Gastroesophageal sphincter (tissue), 4 donors: ENCODE measurements at places on chromosomes 16 and 17. TPM values are rescaled to one million over a fixed set of nuclear protein-coding genes. Genes with fewer than 3 reads are reported as not detected.

The ALOXE3 gene
- not detected for total RNA-seq

The PLEKHH3 gene
- 23.2 TPM for total RNA-seq

The HEATR9 gene
- 0.27 TPM for total RNA-seq

The STX1B gene
- total RNA-seq: 3.3 TPM

The MC1R gene
- 1.0 TPM for total RNA-seq

The KRTAP4-6 gene
- total RNA-seq: not detected

The APOBR gene
- total RNA-seq: 1.2 TPM

The SDR42E2 gene
- not detected for total RNA-seq

The TSPOAP1 gene
- 27.0 TPM for total RNA-seq

The AANAT gene
- total RNA-seq: not detected

- no peak for ATAC-seq
These were observed 3.0 kb downstream of the HEATR9 start for GRCh38 chr17:35865412-35866340.

DNA sequence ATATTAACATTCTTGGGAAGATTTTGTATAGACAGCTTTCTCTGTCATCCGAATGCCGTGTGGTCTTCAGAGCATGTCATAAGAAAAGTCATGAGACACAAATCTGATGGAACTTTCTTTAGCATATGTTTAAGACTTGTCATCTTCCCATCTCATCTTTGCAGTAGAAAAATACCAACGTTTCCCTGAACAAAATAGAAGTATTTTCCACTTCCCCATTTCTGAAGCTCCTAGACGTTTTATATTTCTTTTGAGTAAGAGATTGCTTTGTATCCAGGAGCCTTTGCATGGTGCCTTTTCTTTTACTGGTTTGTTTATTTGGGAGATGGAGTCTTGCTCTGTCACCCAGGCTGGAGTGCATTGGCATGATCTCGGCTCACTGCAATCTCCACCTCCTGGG is 235.1 kb downstream of the PRKCA start:
- ATAC-seq: no peak

DNA sequence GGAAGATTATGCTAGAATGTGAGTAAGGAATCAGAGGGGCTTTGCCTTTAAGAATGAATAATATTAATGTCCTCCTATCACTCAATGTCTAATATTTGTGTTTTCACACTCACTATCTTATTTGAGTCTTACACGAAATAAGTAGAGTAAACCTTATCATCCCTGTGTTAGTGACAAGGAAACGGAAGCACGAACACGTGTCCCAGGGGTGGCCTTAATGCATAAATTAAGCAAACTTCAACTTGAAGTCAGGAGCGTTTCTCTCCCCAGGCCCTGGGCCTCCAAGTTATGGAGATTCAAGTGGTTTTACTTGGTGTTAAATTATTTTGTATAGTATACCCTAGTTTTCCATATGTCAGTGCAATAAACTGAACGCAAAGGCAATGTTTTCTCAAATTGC is 96.0 kb downstream of the WDR59 start:
- ATAC-seq: no peak

DNA sequence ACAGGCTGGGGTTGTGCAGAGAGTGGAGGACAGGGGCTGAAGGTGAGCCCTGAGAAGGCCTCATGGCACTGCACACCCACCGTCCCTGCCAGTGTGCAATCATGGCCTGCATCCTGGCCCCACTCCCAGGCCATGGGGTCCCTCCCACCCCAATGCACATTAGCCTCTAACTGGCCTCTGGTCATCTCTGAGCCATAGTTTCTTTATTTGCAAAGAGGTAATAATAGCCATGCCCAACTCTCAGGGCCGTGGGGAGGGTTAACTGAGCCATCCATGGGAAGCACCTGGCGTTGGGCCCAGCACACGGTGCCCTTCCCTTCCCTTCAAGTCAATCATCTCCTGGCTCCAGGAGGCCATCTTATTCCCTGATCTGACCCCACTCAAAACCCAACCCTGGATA is 10.8 kb upstream of the ITGA3 start:
- no peak for ATAC-seq

DNA sequence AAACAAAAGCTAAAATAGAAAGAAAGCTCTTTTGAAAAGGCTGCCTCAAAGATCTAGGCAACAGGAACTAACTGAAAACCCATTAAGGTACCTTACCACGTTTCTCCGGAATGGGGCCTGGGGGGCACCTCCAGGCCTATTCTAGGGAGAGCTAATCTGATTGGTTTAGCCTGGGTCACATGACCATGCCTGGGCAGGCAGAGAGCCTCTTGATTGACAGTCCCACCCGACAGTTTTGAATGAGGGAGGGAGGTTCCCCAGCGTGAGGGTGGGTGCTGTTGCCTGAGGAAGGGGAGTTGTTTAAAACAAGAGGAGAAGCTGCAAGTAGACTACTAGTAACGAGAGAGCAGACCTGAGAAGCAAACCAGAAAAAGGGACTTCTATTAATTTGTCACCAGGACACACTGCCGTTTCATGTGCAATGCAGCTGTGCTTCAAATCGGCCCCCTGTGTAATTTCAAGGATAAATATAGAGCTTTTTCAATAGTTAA is 143.4 kb upstream of the HS3ST2 start:
- ATAC-seq: no peak

DNA sequence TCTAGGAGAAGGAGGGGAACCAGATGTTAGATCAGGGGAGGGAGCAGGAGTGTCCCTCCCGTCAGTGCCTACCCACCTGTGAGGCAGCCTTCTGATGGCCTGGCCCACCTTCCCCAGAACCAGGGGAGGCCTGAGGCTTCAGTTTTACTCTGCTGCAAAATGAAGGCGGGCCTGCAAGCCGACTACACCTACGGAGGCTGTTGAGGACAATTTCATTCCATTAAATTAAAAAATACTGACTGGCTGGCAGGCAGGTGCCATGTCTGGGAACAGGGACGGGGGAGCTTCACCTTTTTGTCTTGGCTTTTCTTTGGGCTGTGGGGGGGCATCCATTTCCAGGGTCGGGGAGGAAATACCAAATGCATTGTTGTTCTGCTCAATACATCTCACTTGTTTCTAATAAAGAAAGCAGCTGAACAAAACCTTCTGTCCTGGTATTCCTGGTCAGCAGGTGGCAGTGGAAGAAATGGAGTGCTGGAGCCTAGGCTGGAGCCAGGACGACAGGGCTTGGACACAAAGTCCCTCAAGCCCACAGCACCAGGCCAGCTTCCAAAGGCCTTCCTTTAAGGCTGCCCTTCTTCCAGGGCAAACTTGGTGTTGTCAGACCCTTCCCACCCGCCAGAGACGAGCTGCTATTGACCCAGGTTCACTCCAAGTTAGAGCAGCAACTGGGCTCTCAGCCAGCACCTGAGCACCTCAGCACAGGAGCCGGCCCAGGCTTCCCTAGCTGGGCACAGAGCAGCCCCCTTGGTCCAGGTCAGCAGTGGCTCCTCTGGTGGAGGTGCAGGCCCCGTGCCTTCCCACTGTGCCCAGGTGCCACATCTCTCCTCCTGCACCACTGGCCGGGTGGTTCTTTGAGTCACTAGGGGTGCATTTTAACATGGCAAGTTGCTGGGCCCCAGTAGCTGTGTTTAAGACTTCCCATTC is 23.5 kb downstream of the PLCD3 start:
- ATAC-seq: no peak

DNA sequence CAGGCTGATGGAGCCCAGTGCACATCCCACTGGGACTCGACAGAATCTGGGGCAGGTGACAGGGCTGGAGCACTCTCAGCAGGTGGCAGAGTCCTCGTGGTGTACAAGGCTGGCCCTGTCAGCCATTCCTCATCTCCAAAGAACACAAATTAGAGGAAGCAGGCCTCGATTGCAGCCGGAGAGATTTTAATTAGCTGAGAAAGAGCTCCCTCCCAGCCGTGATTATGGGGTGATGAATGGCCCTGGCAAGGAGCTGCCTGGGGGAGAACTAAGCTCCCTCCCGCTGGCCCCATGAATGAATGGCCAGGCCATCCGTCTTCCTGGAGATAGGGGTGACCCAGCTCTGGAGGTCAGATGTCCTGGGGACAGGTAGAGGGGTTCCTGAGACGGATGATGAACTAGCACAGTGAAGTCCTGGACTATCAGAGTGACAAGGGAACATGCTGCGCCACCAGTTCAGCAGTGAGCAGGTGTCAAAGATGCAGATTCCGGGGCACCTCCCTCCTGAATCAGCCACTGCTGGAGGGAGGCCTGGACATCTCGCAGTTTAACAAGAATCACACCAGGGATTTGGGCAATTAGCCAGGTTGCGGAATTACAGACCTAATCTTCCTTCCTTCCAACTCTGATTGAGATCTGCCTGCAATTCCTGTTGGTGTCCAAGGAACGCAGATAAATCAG is 35.5 kb downstream of the PIMREG start:
- no peak for ATAC-seq

GRCh38 chr17:42525221-42525620 is 10.8 kb upstream of the NAGLU start:
- ATAC-seq: no peak

DNA sequence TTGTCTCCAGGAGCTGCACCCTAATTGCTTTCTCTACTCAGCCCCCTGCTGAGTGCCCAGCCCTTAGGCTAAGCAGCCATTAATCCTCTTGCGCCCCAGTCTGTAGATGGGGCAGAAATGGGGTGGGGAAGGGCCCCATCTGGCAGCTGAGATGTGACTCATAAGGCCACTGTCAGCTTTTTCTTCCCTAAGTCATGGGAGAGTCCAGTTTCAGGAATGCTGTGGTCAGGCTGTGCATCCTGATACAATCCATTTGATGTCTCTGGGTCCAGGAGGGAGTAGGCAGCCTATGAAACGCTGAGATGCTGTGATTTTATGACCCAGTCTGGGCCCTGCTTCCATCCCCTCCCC is 12.3 kb downstream of the PLXDC1 start:
- ATAC-seq: no peak

- ATAC-seq: no peak
These were observed 236.3 kb downstream of the KCNJ2 start for GRCh38 chr17:70405492-70406220.

- no peak for ATAC-seq
These were observed 55.0 kb downstream of the MEAK7 start for GRCh38 chr16:84449156-84450140.

GRCh38 chr16:84957792-84958191 is 53.5 kb downstream of the ZDHHC7 start:
- no peak for ATAC-seq

DNA sequence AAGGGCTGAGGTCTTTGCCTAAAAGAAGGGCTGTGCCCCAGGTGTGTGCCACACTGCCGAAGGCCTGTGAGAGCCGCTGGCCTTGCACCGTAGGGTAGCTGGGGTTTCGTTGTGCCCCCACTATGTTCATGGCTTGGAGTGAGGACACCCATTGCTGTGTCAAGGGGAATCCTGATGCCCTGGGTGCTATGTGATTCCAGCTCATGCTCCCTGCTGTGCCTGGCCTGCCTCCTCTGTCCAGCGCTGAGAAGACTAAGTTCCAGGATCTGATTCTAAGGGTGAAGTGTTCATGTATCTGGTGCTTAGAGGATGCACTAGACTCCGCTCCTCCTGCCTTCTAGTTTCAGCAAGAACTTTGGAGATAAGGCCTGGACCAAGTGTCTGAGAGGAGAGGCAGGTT is 47.4 kb downstream of the SREBF1 start:
- no peak for ATAC-seq

- ATAC-seq: no peak
These were observed 6.8 kb upstream of the SULT1A1 start for GRCh38 chr16:28616636-28617035.

DNA sequence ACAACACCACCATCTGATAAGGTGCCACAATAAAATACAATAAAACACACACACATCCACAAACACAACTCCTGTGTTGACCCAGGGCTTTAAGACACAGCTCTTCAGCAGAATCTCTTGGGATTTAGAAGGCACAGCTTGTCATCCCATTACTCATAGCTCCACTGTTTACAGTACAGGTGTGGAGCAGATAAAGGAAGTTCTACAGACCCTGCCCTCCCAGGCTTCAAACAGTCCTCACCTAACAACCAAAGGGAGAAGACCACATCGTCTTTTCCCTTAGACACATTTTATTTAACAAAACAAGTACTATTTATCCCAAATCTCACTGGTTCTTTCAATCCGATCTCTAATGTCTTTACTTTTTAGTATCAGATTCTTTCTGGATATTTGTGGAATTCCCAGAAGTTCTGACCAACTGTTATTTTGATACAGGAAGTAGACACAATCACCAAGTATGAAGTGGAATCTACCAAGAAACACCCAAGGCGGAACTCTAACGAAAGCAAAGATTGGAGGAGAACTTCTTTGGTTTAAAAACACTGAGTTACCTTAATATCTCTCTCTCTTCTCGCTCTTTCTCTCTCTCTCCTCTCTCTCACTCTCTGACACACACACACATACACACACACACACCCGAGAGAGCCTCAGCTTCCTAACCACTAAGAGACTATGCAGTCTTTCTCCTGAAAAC is 46.1 kb downstream of the CYTH1 start:
- ATAC-seq: no peak

DNA sequence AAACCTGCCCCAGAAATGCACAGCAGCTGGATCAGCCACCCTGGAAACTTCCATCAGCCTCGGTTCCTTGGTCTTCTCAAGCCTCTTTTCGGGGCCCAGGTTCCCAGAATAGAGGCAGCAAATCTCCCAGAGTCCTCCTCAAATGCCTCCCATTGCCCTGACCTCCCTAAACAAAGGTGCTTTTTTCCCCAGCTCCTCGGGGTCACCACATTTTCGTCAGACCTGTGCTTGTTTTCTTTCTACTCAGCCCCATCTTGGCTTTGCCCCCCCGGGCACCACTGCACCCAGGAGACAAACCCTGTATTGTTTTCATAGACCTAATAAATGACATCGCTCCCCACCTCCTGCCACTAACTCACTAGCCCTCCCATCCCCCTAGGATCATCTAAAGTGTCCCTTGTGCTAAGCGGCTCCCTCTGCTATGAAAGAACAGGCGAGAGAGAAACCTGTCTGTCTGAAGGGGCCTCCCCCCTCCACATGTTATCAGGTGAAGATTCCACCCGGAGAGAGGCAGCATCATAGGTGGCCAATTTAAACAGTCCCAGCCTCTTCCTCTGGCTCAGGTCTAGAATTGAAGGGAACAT is 451.1 kb downstream of the SOX9 start:
- no peak for ATAC-seq

GRCh38 chr16:30651124-30652004 is 604 bp downstream of the PRR14 start:
- peak; percentile 62 for ATAC-seq

- no peak for ATAC-seq
These were observed 21.9 kb upstream of the PHAF1 start for GRCh38 chr16:67087803-67088202.

GRCh38 chr17:67784364-67785121 is 40.8 kb upstream of the BPTF start:
- no peak for ATAC-seq

DNA sequence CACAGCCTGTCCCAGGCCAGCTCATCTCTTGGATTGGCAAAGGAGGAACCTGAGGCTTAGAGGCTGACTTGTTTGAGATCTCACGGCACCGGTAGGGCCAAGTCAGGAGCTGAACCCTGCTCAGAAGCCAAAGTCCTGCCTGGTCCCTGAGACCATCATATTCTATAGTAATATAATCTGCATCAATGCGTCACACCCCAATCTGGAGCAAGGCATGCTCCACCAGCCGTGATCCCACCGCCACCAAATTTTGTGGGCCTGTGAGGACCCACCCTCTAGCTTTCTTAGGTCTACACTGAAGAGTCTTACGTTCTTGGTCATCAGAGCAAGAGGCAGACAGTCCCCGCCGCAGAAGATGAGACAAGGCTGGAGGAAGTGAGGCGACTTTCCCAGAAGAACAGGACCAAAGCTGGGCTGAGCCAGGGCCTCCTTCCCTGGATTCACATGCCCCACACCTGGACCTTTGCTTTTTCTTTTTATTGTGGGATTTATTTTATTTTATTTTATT is 2.7 kb downstream of the SULT1A1 start:
- ATAC-seq: no peak

- no peak for ATAC-seq
These were observed 79.8 kb downstream of the TBC1D16 start for GRCh38 chr17:79955691-79956440.
